ENCODE measurements at places on chromosomes 1 and 21. TPM values are rescaled to one million over a fixed set of nuclear protein-coding genes. Genes with fewer than 3 reads are reported as not detected.
A peak's percentile ranks its signal among the peaks of the same experiment; 100 is the strongest.

DNA sequence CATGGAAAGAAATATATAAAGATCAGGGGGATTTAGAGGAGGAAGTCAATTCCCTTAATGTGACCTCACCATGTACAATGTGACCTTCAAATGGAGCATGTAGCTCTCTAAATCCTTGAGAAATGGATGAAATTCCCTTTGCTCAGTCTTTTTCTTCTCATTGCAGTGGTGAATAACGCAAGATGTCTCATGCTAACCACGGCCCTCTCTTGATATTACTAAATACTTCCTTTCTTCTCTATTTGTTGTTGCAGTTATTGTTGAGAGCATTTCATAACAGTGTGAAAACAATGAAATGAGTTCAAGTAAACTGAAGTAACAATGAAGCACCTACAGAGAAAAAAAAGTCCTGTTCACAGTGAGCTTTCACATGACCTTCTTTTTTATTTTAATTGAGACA, 55.6 kb downstream of the ZNF281 start:
- H3K4me1 ChIP-seq, result peaks cover 13% of the 10 kb centered on the region
- H3K27ac ChIP-seq, result no peak overlapping the region
- DNase-seq, result no peak
- no peaks in the 10 kb centered on the region for H3K27me3 ChIP-seq
- no peaks in the 10 kb centered on the region for H3K36me3 ChIP-seq

DNA sequence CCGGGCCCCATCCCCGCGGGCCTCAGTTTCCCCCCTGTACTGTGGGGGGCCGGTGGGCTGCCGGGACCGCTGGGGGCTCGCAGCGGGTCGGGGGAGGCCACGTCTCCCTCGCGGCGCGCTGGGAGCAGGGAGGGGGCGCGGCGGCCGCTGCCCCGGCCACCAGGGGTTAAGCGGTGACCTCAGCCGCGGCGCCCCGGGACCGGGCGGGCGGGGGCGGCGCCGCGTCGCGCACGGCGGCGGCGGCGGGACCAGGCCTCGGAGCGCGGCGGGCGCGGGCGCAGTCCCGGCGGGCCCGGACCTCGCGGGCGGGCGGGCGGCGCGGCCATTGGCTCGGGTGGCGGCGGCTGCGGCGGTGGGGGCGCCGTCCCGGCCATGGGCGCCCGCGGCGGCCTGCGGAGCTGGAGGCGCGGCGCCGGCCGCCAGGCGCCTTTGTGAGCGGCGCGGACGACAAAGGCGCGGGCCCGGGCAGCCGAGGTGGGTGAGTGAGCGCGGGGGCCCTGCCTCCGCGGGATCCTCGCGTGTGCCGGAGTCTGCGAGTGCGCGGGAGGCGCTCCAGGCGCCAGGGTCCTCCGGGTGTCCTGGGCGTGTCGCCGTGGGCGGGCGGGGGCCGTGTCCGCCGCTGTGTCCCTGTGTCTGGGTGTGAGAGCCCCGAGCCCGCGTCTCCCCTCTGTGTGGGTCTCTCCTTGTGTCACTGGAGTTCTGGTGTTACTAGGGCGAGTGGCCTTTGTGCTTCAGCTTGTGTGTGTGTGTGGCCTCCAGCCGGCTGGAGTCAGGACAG, at the start of gene ARHGEF10L:
ARHGEF10L (plus strand) TSS at position 222 of the 778 bp plus-strand sequence. CDS start 40,898 bp downstream, outside the sequence.
- no peak for DNase-seq
- peak within 1 kb of the TSS; percentile 82 for H3K4me3 ChIP-seq
- H3K27ac ChIP-seq, result peak within 1 kb of the TSS; percentile 75
- H3K36me3 ChIP-seq, result peaks cover 28% of the 10 kb centered on the region
- peaks cover 10% of the 10 kb centered on the region for H3K4me1 ChIP-seq

Gene MRAP
- total RNA-seq, result not detected

GRCh38 chr1:40273547-40274166, 15.6 kb downstream of the ZMPSTE24 start:
- H3K27ac ChIP-seq, result no peak overlapping the region
- H3K36me3 ChIP-seq, result peaks cover 24% of the 10 kb centered on the region
- no peak for DNase-seq
- H3K27me3 ChIP-seq, result no peaks in the 10 kb centered on the region

Gene C1orf53
- total RNA-seq, result 14.2 TPM

- no peak overlapping the region for H3K4me3 ChIP-seq
- no peak overlapping the region for H3K27ac ChIP-seq
- no peaks in the 10 kb centered on the region for H3K4me1 ChIP-seq
- no peaks in the 10 kb centered on the region for H3K36me3 ChIP-seq
- H3K27me3 ChIP-seq, result no peaks in the 10 kb centered on the region
These were observed 603.1 kb upstream of the ADGRL2 start for GRCh38 chr1:81197591-81197990.
